Right lung (tissue), 10 donors: ENCODE measurements at places on chromosomes 3 and 15. TPM values are rescaled to one million over a fixed set of nuclear protein-coding genes. Genes with fewer than 3 reads are reported as not detected.

DNA sequence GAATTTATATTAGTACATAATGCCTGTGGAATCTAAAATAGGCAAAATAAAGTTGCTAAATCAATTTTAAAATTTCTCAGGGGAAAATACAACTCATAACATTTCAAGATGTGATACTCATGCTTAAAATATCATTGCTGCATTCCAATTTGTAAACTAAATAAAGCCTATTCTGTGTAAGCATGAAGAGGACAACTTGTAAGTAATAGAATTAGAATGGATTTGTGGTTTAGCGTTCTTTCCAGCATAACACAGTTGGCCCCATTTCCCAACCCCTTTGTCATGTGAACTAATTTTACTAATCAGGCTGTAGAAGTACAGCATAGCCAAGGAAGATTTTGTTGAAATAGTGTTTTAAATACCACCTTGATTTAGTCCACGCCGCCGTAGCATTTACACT, 437.2 kb downstream of the SI start:
- DNase-seq = no peak

The BFSP2 gene
- not detected for polyA plus RNA-seq

GRCh38 chr3:110293660-110294059, 778.0 kb upstream of the NECTIN3 start:
- no peak for DNase-seq

DNA sequence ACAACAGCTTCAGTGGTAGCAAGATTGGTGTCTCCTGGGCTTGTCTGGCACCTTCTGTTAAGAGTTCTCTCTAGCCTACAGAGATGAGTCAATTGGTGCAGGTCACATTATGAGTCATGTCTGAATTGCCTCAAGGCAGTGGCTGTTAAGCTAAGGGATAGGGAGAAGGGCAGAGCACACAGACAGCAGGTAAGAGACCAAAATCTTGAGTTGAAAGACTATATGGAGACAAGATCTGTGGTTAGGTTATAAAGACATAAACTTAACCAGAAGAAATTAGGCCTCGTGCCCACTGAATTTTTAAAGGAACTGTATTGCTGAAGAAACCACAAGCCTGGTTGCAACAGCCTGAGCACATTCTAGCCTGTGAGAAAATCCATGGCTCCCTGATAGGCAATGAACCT, 19.2 kb upstream of the KPNA1 start:
- DNase-seq = no peak

DNA sequence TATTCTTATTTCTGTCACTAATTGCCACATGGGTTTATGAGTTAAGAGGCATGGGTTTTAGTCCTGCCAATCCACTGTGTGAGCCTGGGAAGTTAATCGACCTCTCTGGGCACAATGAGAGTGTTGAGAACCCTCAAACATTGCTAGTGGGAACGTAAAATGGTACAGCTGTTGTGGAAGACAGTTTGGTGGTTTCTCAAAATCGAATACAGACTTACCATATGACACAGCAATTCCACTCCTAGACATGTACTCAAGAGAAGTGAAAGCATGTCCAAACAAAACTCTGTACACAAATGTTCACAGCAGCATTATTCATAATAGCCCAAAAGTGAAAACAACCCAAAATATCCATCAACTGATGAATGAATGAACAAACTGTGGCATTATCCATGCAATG, 5.7 kb upstream of the GNB5 start:
- DNase-seq = no peak

GRCh38 chr3:188431553-188431952, 277.6 kb downstream of the LPP start:
- no peak for DNase-seq

DNA sequence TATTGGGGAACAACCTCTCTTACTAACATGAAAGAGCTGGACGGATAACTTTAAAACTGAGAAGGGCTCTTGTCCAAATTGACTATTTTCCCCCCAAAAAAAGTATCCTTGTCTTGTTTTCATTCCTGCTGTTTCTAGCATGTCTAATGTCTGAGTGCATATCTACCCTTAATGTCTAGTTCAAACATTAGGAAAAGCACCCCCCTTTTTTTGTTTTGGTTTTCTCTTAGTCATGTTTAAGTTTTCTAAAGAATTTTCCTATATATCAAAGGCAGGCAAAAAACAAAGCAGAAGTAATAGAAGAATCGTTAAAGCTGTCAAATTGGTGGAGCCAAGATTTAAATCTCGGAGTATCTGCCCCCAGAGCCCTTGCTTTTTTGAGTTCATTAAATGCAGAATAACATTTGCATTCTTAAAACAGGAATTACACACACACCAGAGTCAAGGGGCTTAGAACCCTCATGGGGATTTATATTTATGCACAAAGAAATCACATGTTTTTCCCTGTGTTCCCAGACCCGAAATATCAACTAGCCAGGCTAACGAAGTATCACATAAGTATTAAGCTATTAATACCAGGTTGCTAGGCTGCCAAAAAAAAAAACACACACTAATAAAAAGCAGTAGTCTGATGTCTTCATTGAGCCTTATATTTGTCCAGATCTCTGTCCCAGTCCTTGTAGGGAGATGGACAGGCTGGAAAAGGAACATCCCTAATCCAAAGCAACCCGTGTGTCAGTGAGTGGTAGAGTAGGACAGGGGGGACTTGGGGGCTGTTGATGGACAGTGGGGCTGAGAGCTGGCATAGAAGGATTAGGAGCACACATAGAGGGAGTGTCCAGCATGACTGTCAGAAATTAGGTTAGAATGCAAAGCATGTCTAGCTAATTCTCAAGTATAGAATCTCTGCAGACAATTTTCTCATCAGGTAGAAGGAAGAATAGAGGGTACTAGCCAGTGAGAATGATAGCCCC, 103.6 kb upstream of the BFSP2 start:
- peak; percentile 42 for DNase-seq

The CCR5 gene
- polyA plus RNA-seq = 0.55 TPM

DNA sequence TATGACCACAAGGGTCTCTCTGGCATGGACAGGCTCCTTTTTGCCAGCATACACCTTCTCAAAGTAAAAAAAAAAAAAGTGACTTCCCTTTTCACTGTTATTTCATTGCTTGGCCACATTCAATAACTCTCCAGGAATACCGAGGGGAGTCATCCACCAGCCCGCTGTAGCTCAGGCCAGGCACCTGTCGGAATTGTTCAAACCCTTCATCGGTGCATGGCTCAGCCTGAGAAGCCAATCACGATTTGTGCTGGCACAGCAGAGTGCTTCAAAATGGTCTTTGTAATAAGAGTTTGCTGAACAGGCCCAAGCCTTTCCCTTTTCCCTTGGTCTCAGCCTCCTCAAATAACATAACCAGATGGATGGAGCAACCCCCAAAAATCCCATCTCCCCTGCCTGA, 145.4 kb downstream of the PDZRN3 start:
- no peak for DNase-seq

GRCh38 chr3:108404368-108404767, 106.0 kb downstream of the MYH15 start:
- no peak for DNase-seq

DNA sequence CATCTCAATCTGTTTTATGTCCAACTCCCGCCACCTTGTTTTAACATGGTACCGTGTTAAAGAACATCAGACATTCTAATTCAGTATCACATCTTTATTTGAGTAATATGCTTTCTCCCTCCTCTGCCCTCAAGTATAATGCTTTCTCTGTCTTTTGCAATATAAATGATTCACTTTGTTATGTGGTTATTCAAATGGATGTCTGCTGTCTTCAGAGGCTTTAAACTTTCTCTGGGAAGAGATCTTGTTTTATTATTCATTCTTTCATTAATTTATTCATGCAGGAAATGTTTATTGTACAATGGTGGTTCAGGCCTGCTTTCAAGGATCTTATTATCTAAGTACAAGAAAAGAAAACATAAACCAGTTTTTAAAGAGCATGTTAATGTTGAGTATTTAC, 57.1 kb downstream of the RAP2B start:
- DNase-seq = no peak
